ENCODE measurements at places on chromosomes 13 and 19.
A peak's percentile ranks its signal among the peaks of the same experiment; 100 is the strongest.

- DNase-seq, result no peak
Measured at GRCh38 chr19:15675560-15675959, 2.7 kb downstream of the CYP4F12 start.

DNA sequence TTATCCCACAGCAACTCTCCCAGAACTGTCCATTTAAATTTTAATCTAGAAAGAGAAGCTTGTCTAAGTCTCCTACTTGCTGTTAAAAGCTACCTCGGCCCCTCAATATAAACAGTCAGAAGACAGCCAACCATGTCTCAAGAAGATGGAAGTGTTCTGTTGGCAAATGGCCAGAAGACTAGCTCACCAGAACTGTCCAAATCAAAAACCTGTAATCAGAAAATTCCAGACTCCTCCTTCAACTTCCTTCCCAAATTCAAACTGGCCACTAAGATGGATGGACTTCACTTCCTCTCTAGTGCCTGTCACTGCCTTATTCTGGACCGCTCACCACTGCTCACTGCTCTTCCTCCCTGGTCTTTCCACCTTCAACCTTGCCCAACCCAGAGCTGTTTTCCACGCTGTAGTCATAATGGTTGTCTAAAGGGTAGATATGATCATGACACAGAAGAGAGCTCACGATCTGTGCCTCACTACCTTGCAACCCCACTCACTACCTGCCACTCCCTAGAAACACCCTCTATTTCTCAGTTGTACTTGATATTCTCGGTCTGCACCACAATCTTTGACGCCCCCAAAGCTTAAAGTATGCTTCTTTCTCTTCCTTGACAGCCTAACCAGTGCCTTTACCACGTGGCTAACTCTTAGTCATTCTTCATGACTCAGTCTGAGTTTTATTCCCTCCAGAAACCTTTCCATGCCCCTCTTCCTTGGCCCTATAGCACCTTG, 9.2 kb downstream of the FGF14 start:
- DNase-seq, result no peak

DNA sequence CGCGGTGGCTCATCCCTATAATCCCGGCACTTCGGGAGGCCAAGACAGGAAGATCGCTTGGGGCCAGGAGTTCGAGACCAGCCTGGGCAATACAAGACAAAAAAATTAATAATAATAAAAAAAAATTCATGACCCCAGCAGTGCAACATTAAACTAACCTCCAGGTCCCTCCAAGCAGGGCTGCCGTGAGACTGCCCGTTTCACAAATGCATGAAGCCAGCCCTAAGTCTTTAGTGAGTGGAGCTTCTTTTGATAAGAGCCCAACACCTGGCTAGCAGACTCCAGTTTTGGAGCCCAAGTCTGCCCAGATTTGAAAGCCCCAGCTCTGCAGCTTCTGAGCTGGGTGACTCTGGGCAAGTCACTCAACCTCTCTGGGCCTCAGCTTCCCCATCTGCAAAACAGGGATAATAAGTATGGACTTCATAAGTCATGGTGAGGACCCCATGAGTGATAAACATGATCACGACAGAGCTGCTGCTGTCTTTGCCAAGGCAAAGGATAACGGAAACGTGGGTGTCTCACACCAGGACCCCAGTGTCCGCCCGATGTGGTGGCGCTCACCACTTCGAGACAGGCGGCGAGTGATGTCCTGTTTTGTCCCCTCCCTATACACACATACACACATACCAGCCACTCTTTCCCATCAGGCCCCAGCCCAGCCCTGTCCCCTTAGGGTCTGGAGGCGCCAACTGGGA, 38.4 kb upstream of the NANOS3 start:
- DNase-seq, result no peak

DNA sequence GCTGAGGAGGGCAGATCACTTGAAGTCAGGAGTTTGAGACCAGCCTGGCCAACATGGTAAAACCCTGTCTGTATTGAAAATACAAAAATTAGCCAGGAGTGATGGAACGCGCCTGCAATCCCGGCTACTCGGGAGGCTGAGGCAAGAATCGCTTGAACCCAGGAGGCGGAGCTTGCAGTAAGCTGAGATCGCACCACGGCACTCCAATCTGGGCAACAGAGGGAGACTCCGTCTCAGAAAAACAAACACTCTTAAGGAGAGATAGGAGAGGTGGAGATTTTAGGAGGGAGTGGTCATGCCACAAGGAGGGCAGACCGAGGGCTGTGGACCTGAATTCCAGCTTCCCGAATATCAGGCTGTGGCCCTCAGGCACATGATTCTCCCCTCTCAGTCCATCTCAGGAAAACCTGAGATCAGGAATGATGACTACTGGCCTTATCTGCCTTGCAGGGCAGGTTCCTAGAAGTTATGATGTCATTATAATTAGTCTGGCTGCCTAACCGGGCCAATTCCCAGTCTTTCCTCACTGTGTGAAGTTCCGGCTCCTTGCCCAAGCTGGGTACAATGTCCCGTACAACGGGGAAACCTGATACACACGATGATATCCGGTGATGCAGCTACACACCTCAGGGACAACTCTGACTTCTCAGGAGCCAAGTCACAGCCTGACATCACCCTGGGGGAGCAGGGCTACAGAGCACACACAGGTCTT, 2.5 kb downstream of the SLC35E1 start:
- DNase-seq, result no peak

- no peak for DNase-seq
Measured at GRCh38 chr13:94997126-94997525, 284.8 kb upstream of the SOX21 start.

GRCh38 chr13:79480954-79481684, at the start of gene NDFIP2:
NDFIP2 (plus strand) TSS chr13:79481155; CDS start chr13:79481204, 49 bp downstream.
- DNase-seq, result peak; percentile 92

- DNase-seq, result peak; percentile 49
Measured at GRCh38 chr19:10353793-10354391, 14.5 kb upstream of the ICAM3 start.

GRCh38 chr19:13461536-13461935, 44.7 kb downstream of the CACNA1A start:
- DNase-seq, result no peak

GRCh38 chr13:27463500-27463899, 13.1 kb upstream of the MTIF3 start:
- DNase-seq, result no peak

Measured in GM06990 (cell line).